ENCODE measurements at places on chromosomes 2 and 18.

- no peak for DNase-seq
These were observed 35.7 kb downstream of the KANSL3 start for GRCh38 chr2:96602330-96602823.

- no peak for DNase-seq
These were observed 590.9 kb upstream of the ZEB2 start for GRCh38 chr2:145110668-145111356.

- no peak for DNase-seq
These were observed 1103.8 kb downstream of the TSN start for GRCh38 chr2:122859260-122859659.

GRCh38 chr18:25457126-25457525 lies 105.2 kb upstream of the ZNF521 start:
- no peak for DNase-seq

DNA sequence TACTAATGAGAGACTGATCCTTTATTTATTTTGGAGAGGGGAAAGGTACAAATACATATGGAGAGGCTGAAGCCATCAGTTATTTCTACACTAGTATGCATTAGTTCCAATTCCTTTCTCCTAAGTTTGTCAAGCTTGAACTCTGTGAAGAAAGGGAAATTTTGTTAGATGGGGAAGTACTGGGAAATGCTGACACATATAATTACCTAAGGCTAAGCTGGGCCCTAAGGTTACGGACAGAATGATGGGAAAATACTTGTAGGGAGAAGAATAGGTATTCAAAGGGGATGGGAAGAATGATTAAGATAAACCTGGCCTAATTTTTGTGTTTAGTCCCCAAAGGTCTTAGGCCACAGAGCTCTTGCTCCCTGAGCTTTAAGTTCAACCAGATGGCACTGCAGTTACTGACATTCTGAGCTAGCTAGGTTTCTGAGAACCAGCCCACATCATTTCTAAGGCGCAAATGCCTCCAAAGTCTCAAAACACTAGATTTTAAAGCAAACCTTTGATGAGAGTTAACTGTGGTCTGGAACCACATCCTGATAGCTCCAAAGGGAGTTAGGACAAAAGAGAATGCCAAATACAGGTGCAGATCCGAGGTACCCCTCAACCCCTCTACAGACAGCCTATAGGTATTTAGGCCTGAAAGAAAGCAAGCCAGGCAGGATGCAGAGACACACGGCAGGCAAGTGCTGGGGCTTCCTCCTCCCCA lies 2.7 kb downstream of the TMEM163 start:
- no peak for DNase-seq

DNA sequence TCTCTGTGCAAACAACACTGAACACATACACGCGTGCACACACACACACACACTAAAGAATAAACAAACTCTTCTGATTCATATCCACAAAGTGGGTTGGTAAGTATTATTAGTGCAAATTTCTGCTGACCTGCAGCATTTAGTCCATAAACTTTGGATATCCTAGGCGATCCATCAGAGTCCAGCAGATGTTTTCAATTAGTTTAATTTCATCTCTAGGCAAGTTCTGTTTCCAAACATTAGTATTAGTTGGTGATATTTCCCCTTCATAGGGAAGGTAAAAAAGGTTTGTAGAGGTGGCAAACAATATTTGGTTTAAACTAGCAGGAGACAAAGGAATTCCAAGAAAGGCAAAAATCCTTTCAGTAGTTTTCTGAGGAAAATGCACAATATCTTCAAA lies 5.7 kb downstream of the DSEL start:
- DNase-seq, result no peak

- DNase-seq, result no peak
These were observed 244.1 kb downstream of the AGPS start for GRCh38 chr2:177636672-177637071.

DNA sequence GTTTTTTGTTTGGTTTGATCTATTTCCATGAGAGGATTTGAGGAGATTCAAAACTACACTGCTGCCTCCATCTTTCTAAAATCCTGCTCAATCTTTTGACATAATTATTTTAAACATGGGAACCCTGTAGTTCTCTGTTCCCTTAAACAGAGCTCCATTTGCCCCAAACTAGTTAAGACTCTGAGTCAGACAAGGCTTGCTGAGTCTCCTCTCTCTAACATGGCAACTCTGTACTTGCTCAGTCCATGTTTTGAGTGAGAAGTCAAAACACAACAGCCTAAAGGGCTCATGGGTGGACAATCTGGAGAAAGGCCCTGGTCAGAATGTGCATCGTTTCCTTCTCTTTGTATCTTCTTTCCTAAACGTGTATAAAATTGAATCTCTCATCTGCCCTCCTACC lies 7.1 kb upstream of the STAMBP start:
- DNase-seq, result no peak

- no peak for DNase-seq
These were observed 207.1 kb upstream of the SPOPL start for GRCh38 chr2:138294451-138294850.

DNA sequence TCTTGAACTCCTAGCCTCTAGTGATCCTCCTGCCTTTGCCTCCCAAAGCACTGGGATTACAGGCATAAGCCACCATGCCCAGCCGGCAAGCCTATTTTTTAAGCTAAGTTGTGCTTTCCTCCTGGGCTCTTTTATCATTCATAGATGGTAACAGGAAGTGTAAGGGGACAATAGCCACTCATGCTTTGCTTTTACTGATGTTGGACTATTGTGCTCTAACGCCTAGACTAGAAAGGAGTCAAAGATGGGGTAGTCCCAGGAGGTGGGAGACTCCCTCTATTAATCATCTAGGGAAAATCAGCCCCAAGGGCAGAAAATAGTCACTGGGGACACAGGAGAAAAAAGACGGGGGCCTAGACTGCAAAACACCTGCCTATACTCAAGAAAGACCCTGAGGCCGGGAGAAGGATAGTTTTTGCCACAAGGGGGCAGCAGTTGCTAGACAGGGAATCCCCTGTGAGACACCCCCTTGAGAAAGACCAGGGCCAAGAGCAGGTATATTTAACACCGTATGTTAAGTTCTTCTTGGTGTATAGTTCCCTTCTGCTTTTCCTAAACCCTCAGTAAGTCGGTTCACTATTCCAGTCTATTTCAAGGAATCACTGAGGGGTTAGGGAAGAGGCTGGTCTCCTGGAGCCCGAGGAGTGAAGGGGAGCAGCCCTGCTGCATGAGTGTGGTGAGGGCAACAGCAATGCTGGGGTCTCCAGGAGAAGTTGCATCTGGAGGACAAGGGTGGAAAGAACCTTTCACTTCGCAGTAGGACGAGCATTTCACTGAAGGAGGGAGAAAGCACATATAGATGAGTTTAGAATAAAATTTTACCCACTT lies 2.1 kb upstream of the CXCR1 start:
- DNase-seq, result no peak

- peak; percentile 30 for DNase-seq
These were observed 65.4 kb upstream of the DNAJC10 start for GRCh38 chr2:182650704-182651103.

DNA sequence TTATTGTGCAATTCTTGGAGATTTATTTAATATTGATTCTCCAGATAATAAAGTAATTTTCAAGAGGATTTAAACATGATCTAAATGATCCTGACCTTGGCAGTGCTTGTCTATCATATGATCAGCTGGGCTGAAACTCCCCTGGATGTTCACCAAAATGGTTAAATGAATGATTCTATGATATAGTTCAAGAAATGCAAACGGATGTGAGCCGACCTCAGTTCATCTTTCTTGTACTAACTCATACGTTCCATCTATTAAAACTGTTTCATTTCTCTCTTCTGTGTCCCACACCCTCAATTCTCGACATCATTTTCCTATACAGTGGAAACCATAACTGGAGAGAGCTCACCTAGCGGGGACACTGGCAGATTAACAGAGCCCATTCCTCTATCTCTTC lies 281.7 kb upstream of the CCDC68 start:
- DNase-seq, result no peak

GRCh38 chr2:161044095-161044865 lies 115.9 kb upstream of the TANK start:
- no peak for DNase-seq

GRCh38 chr18:45602926-45603325 lies 12.3 kb upstream of the SLC14A2 start:
- DNase-seq, result no peak

DNA sequence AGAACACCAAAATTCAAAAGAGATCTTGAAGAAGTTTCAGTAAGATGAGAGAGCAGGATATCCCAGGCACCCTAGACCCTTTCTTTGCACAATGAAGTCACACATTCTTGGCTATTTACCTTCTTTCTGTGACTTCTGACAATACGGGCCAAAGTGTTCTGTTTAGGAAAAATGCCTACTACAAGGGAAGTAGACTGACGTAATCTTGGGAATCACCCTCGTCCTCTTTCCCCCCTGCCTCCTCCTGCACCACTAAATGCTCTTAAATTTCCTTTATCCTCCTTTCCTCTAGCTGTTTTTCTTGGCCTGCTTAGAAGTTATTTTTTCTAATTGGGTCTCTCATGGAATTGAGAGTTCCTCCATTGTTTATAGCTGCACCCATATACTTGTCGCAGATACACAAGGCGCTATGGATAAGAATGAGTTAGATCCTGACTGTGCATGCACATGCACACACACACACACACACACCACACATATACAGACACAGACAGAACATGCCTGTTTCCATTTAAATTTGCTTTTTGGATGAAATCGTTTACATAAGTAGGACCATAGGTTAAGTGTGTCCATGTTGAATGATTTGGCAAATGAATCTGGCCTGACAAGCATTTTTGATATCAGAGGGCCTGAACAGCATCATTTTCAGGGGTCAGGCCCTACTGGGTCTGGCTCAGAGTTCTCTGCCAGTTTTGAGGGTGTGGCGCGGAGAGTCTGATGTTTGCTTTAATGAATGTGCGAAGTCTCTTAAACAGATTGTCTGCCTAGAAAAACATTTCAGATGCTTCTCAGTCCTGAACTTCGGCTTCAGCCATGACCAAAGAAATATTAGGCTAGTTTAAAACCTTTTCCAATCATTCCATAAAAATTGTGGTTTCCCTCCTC lies 131.9 kb upstream of the NT5C1B start:
- no peak for DNase-seq

DNA sequence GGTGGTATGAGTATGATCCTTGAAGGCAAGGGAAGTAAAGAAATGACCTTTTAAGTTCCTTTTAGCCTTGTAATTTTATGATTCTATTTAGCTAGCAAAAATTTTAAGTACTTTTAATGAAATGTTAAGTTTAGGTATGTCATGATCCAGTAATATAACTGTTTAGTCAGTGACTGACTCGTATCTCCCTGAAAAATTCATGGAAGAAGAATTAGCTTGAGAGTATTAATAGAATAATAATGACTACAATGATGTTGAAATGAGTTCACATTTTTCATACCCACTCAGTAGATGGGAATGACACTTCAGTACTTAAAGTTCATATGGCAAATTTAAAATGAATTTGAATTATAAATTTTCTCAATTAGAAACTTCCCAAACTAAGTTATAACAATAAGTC lies 14.6 kb downstream of the RAB3GAP1 start:
- no peak for DNase-seq

- no peak for DNase-seq
These were observed 89.7 kb downstream of the AFF3 start for GRCh38 chr2:100052650-100053049.

DNA sequence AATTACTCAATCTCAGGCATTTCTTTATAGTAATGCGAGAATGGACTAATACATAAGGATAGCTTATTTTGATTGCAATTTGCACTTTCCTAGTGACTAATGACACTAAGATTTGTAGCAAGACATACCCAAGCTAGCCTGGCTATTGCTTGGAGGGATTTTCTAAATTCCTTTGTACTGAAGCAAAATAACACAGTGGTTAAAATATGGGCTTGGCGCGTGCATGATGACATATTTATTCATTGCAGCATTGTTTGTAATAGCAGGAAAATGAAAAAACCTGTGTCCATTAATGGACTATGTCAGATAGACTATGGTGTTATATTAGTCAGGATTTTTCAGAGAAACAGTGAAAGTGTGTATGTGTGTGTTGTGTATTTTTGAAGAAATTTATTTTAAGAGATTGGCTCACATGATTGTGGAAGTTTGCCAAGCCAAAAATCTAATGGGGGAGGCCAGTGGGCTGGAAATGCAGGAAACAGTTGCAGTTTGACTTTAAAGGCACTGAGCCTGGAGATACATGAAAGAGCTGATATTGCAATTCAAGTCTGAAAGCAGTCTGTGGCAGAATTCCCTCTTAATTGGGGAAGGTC lies 16.7 kb upstream of the LAPTM4A start:
- DNase-seq, result no peak

GRCh38 chr18:73509460-73509859 lies 638.2 kb downstream of the FBXO15 start:
- DNase-seq, result no peak

- DNase-seq, result no peak
These were observed 43.9 kb downstream of the PAX8 start for GRCh38 chr2:113234721-113235346.

DNA sequence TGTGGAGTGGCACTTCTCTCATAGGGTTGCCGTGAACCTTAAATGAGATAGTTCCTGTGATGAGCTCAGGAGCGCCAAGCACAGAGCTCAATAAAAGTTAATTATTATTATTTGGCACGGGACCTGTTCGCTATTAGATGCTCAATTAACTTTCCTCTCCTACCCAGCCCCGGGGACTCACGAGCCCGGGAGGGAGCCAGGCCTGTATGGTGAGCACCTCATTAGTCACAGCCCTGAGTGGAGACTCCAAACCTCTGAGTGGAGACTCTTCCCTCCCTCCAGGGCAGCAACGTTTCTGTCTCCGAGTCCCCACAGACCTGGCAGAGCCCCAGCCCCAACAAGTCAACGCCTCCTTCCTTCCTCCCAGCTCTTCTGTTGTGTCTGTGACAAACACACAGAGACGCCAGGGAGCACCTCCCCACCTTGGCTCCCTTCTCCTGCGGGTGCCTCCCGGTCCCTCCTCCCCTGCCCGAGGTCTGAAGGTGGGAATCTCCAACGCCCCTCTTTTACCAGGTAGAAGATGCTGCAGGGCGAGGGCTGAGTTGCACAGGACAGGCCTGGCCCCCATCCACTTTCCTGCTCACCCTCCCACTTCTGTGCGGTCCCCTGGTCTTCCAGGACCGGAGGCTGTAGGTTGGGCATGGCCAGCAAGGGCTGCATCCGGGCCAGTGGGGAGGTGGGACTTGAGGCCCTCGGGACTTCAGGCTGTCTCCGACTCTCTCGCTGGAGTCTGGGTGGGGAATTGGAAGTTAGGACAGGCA lies 52.7 kb upstream of the ODC1 start:
- no peak for DNase-seq

DNA sequence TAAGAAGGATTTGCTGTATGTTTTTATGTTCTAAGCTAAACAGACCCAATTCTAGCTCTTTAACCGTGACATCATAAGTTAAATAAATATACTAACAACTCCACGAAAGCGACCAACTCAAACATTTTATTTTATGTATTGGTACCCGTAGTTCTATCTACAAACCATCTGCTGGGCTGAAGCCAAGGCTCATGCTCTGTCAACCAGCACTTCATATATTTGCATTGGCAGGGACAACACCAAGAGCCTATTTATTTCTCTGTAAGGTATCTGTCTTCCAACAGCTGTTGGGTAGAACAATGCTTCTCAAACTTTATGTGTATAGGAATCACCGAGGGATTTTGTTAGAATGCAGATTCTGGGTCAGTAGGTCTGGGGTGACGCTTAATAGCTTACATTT lies 64.5 kb downstream of the PID1 start:
- DNase-seq, result no peak

- DNase-seq, result no peak
These were observed 667 bp downstream of the SP9 start for GRCh38 chr2:174335254-174335987.

Measured in NCI-H2171 (cell line).